ENCODE measurements at places on chromosomes 3 and 15.

GRCh38 chr15:72369964-72370363, 5.8 kb downstream of the HEXA start:
- no peak for DNase-seq

GRCh38 chr3:149352556-149352955, 19.1 kb upstream of the TM4SF18 start:
- peak; percentile 7 for DNase-seq

- DNase-seq: no peak
Measured at GRCh38 chr15:90239371-90239770, 5.4 kb downstream of the GDPGP1 start.

- DNase-seq: no peak
Measured at GRCh38 chr3:115401851-115402501, 221.3 kb upstream of the GAP43 start.

DNA sequence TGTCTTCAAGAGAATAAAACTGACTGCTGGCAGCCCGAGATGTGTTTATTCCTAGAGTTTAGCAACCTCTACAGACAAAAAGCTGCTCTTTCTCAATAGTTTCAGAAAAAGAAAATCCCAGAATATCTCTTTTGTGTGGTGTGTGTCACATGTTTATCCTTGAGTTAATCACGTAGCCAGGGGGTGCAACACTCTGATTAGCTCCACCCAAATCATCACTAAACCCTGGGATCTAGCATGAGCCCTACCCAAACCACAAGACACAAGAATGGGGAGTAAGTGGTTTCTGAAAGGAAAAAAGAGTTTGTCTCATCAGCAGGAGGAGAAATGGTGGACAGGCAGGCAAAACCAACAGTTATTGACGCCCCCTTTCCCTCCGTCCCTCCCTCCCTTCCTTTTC, 78.5 kb upstream of the AGBL1 start:
- DNase-seq: no peak

DNA sequence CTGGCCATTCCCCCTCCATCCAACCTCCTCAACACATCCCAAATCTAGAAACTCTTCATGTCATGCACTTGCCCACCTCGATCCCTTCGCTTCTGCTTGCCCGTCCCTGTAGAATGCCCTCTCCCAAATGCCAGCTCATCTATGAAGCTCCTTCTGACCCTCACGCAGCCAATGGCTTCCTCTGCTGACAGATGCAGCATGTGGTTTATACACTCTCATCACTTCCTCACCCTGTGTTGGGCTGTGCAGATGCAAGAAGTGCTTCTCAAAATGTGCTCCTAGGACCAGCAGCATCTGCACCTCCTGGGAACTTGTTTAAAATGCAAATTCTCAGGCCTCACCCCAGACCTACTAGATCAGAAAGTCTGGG, 51.7 kb downstream of the SEMA5B start:
- DNase-seq: no peak

GRCh38 chr3:3227640-3228039, 48.1 kb upstream of the CRBN start:
- no peak for DNase-seq

DNA sequence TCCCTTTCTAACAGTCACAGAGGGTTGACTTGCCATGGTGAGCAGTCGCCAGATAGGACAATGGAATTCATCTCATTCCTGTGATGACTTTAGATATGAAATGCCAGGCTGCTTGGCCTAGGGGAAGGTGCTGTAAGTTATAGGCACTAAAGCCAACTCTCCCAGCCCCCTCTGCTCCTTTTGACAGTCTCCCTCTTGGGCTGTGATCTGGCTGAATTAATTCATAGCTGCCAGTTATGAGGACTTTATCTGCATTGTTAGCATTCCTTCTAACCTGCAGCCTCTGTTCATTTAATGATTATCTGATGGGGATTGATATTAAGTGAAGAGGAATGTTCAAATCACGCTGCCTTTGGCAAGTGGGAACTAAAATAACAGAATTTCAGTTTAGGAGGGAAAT, 427.1 kb upstream of the RASGRP1 start:
- no peak for DNase-seq

- DNase-seq: no peak
Measured at GRCh38 chr3:185959609-185960521, 22.1 kb upstream of the TRA2B start.

- no peak for DNase-seq
Measured at GRCh38 chr15:51888593-51889195, 59.2 kb downstream of the TMOD3 start.

DNA sequence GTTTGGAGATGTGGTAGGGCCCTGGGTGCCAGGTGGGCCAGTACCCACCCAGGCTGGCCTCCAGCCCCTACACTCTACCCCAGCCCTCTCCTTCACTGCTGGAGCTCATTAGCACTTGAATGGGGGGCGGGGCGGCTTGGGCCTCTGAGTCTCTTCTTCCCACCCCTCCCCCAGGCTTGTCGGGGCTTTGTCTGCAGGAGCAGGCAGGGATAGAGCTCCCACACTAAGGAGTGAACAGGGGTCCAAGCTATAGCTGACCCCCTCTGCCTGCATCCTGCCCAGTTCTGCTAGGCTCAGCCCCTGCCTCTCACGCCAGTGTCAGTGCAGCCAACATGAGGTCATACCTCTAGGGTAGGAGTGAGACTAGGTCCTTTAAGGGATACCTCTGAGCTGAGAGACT, 5.2 kb downstream of the GNAI2 start:
- DNase-seq: no peak

DNA sequence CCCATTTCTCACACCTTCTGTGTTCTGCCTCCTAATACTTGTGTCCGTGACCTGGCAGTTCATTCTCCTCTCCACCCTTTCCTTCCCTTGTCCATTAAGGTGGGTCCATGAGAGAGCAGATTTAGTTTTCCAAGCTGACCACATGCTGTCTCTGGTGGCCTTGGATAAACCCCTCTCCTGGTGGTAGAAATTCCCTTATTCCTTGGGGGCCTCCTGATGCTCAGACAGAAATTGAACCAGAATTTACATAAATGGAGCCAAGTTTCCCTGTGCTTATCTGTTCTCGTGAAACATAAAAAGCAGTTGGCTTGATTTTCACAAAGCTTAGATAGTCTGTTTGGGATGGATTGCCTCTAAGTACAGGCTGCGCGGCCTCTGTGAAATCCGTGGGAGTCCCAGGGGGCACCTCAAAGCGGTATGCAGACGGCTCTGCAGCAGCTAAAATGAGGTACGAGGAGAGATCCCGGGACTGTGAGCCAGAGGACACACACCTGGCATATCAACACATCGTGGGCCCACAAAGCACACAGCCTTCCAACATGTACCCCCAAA, 101.0 kb upstream of the NMNAT3 start:
- DNase-seq: no peak

GRCh38 chr3:12670365-12671119, 6.6 kb upstream of the RAF1 start:
- no peak for DNase-seq

DNA sequence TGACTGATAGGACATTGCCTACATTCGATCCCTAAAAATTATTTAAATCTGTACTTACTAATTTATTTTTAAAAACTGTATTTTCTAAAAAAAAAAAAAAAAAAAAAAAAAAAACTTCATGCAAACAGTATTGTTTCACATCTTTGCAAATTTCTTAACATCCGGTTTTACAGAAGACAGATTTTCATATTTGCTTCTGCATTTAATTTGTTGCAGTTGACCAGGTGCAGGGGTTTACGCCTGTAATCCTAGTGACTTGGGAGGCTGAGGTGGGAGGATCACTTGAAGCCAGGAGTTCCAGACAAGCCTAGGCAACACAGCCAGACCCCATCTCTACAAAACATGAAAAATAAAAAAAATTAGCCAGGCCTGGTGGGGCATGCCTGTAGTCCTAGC, 6.4 kb upstream of the NFKBIZ start:
- no peak for DNase-seq

GRCh38 chr15:51641490-51642130, 19.0 kb upstream of the DMXL2 start:
- no peak for DNase-seq

GRCh38 chr3:194890091-194890490, 204.4 kb downstream of the FAM43A start:
- no peak for DNase-seq

- DNase-seq: no peak
Measured at GRCh38 chr15:65332391-65333147, 28.1 kb downstream of the RNU5B-1 start.

DNA sequence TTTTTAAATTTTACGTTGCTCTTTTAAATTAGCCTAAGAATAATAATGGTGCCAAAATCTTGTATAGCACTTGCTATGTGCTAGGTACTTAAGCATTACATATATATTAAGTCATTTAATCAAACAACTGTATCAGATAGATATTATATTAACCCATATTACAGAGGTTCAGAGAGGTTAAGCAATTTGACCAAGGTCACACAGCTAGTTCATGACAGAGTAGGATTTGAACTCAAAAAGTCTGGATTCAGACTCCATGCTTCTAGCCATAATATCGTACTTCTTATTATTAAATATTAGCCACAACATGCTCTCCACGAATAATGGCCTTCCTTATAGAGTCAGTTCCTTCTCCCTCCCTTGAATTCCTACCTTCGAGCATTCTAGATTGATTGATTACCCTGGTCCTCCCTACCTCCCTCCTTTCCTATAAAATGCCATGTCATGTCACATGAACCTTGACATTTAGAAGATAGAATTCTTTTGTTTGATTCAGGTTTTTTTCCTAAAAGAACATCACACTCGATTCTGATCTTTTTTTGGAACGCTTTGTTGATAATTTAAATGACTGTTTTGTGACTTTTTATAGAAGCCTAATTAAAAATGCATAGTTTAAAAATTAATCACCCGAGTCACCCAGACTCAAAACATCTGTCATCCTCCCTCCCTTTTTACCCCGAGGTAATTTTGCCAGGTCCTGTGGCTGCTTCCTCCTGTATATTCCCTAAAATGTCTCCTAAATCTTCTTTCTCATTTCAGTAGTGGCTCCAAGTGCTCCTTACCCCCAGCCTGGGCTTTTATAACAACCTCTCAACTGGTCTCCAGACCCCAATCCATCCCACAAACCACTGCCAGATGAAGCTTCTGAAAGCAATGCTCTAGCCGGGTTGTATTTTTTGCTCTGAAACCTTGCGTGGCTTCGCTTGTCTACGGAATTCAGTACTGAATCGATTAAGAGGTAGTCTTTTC, 8.5 kb upstream of the PSMD6 start:
- no peak for DNase-seq

- no peak for DNase-seq
Measured at GRCh38 chr3:124691599-124691998, 38.7 kb upstream of the UMPS start.

DNA sequence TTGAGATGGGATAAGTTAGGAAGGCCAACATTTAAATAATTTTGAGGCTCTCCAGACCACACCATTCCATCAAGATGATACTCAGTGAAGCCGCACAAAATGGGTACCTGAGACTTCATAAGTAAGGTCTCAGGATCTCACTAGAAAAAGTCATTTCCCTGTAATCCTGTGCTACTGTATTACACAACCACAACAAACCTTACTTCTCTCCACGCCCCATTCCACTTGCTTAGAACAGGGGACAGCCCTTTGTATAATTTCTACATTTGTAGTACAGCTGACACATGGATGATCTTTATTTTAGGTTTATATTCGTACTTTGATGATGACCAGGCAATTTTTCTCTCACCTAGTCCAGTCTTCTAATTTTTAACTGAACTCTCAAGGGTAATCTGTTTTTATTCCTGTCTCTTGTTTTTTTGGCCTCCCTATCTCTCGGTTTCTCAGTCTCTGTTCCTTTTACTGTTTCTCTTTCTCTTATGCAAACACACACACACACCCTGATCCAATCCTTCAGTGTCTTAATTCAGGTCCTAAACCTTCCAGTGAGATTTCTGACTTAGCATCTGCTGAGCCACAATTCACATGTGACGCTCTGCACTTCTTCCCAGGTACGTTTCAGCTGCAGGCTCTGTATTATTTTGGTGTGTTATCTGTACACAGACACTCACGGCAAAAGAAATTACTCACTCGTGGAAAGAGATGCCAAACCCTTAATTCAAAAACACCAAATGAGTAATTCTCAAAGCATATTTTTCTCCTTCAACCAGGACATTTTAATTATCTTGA, 223.2 kb upstream of the THBS1 start:
- DNase-seq: no peak

- DNase-seq: no peak
Measured at GRCh38 chr3:100097919-100098783, 16.1 kb downstream of the FILIP1L start.

- DNase-seq: no peak
Measured at GRCh38 chr3:110352841-110353604, 718.6 kb upstream of the NECTIN3 start.

DNA sequence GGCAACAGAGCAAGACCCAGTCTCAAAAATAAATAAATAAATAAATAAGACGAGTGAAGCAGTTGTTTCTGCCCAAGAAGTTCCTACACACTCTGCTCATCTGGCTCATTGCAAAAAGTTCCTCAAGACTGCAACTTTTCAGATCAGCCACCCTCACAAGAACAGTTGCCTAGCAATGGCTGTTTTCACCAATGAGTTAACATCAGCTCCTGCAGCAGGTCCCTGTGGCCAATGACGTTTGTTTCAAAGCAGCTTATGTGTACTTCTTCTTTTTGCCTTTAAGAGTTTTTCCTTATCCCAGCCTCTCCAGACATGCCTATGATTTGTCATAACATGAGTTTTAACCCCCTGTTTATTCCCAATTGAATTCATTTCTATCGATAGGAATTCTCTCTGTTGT, 118.4 kb upstream of the SPRED1 start:
- no peak for DNase-seq

DNA sequence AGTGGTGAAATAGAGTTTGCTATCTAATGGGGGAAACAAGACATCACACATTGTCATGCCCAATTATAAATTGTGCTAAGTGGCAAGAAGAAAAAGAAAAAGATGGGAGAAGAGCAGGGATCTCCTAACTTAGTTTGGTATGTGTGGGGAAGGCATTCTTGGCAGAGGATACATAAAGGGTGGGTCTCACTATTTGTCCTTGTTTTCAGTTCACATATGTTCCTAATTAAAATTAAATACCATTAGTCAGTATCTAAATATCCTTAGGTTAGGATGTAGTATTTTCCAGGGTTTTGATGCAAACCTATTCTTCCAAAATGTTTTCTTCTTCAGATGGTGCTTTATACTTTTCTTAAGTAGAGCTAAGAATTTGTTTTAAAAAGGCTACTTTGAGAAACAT, 173.7 kb downstream of the B3GALNT1 start:
- DNase-seq: no peak

DNA sequence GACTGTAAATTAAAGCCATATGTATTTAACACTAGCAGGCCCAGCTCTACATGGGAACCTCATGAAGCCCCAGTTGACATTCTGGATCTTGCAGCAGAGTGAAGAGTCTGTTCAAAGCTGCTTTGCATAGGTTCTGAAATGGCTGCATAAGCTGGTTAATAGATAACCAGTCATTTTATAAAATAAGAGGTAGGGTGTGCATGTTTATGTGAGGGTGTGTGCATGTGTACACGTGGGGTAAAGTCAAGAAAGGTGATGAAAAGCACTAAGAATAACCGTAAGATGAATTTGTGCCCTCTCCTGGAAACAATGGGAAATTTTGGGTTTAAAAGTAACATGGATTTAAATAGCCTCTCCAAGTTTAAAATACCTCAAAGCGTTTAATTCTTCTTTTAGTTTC, 33.0 kb downstream of the PAQR9 start:
- no peak for DNase-seq

GRCh38 chr15:70720228-70721016, 42.9 kb downstream of the UACA start:
- DNase-seq: no peak

Data from activated CD4-positive, alpha-beta T cell treated with anti-CD3 and anti-CD28 coated beads for 24 hours (primary cell).